Brain (organoid and tissue), 16 donors: ENCODE measurements at places on chromosomes 5 and 9.

- no peak for DNase-seq
Observed at GRCh38 chr9:88936132-88936531, 55.1 kb upstream of the S1PR3 start.

GRCh38 chr5:147904110-147904509 is 2.2 kb downstream of the C5orf46 start:
- no peak for DNase-seq

DNA sequence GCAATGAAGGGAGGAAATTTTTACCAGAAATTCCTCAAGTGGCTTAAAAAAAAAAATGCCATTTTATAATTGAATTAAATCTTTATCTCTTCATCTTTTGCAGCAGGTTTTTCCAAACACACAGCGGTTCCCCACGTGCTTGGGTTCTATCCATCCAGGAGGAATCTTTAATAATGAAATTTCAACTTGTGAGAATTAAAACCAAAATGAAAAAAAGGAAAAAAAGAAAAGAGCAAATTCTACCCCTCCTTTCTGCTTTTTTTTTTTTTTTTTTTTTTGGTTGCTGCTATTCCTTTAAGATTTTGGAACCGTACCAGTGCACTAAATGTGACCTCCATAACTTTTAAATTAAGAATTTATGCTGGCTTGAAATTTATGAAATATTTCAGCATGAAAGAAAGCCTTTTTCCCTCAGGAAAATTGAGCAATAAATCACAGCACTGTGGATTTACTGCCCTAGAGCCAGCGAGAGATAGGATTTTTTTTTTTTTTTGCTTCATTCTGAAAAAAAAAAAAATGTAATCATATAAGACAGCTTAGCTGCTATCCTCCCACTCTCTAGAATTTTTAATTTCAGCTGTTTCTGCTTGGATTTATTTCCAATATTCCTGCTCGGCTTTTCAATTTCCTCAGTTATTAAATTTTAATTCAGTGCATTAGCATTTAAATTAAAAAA is 88.5 kb downstream of the ZNF618 start:
- peak; percentile 68 for DNase-seq

- DNase-seq, result no peak
Observed at GRCh38 chr5:173217626-173218397, 17.2 kb downstream of the NKX2-5 start.

DNA sequence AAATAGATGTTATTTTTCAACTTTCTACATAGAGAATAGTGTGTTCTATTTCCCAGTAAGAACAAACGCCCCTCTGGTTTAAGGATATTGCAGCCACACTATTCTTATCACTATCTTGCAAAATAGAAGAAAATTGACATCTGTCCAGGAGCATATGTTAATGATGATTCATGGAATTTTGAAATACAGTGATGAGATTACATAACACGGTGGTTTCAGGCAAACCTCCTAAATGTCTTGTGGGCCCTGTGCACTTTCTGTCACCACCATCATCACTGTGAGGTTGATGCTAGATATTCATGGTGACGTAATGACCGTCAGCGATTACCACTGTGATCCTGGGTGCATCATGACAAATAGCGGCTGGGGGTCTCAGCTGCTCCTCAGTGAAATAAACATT is 48.1 kb downstream of the CFAP90 start:
- no peak for DNase-seq

DNA sequence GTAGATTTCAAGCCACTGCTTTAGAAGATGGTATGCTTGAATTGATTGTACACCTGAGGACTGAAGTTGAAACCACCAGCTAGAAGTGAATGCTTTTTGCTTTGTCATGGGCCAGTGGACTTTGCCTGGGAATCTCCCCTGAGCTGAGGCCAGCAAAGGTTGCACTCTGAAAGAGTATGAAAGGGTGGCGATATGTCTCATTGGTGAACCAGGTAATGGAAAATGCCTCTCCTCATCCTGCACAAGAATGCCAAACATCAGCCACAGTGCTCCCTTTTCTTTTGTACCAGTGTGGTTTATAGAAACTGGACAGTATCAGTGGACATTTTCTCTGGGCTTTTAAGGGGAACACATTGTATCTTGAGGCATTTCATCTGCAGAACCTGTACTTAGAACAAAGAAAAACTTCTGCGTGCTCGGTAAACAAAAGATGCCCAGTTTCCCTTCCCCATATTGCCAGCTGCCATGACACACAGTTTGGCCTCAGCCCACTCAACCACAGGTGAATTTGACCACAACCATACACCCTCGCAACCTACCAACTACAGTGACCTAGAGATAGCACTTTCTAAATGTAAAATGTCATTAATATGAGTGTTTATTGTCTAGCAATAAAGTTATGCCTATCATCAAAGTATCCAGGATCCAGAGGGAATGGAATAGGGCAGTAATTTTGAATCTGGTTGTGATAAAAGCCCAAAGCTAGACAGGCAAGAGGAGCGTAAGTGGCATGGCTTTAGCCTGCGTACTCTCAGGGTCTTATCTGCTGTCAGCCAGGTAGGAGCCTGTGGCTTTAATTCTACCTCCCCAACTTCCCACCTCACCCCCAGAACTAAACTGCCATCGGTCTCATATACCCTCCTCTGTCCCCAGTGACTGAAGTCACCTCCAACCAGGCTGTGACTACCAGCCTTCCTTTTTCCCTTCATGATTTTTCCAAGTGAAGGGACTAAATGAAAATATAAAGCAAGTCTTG is 79.5 kb upstream of the LHFPL2 start:
- no peak for DNase-seq

GRCh38 chr5:38537505-38537904 is 18.9 kb downstream of the LIFR start:
- no peak for DNase-seq

DNA sequence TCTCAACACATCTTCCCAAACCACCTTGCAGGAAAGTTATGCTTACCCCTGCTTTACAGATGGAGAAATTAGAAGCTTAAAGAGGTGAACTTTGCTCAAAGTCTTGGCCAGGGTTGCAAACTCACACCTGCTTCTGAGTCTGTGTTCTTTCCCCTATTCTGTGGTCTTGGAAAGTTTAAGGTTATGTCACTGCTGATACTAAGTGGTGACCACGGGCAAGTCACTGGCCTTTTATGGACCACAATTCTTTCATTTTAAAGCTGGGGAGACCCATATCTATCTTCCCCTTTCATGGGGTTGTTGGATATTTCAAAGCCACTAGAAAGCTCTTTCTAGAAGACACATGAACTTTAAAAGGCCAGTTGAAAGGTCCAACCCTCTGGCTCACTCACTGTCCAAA is 95.4 kb upstream of the KLF4 start:
- no peak for DNase-seq

DNA sequence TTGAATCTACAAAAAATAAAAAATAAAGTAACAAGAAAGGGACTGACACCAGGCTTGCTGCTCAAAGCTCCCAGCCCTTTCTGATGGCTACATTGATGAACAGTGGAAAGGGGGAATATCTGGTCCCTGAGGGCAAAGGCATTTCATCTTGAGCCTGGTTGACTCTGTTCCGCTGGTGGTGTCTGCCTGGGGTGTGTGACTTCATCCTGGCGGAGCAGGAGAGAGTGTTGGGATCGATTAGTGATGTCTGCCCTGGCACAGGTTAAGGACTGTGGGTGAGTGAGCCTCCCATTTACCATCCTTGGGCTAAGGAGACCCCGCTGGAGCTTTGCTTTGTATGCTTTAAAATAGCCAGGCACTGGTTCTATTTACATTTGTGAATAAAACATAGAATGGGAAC is 56.9 kb upstream of the ASS1 start:
- no peak for DNase-seq

DNA sequence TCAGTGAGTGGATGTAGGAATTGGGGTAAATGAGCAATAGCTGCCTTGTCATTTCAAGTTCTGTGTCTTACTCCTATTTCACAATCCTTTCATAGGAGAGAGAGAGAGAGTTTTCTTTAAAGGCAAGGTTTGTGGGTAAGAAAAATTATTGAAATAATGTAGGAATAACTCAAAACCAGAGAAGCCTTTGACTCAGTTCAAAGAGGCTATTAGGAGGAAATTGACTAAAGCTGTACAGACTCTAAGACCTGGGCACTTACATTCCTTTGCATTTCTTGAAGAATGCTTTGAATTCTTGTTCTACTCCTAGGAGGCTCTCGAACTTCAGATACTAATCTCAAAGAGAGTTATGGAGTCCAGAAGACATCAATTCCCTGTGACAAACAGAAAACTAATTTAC is 257.1 kb downstream of the FBXL7 start:
- DNase-seq, result no peak

DNA sequence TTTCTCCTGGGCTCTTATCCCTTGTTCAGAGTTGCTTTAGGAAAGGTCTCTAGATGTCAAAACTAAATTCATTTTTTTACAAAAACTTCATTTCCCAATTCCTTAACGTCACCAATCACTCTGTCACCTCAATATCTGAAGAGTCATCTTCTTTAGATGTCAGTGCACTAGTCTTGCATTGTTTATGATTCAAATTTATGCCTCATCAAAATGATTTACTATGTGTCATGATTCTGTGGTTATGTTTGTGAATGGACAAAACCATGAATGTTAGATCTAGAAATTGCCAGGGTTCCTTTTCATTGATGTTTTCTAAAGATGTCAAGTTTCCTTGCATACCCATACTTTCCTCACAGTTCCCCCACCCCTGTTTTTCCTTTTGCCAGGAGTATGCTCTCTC is 21.5 kb downstream of the CWC27 start:
- no peak for DNase-seq

DNA sequence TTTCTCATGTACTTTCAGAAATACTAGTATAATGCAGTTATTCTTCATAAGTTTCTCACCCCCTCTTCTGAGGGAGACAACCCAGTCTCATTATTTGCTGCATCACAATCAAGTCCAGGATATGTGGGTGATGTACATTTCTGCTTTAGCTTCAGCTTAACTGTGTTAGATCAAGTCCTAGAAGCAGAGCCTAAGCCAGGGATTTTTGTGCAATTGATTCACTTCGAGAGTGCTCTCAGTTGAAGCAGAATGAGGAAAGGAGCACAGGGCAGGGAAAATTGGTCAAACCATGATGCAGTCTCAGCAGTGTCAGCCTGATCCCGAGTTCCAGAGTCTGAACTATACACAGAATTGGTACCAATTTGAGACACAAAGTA is 15.1 kb downstream of the HNRNPK start:
- DNase-seq, result no peak

DNA sequence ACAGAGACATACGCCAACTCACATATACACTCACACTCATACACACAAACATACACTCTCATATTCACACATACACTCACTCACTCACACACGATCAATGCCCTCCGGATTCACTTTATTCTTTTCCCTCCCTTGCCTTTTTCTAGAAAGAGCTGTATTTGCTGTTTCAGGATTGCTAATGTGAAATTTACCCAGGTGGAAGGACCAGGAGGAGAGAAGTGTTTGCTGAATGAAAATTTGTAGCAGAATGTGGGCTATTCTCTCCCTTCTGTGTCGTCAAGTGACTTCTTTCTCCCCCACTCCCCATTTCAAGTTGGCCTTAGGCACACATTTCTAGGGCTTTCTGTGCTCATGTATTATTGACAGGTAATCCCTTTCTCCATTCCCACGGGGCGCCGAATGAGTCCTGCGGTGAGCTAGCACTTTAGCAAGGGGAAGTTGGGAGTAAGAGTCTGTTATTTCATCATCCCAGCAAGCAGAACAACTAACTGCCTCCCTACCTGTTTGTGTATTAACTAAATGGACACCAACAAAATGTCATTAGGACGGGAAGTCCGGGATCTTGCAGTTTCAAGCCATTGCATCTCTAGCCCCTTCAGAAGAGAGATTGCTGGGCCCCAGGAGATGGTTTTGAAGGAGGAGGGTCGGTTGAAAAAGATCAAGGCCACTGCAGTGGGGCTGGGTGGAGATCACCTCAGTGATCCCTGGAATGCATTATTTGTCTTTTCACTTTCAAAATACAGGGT is 97.1 kb upstream of the TAF11L2 start:
- DNase-seq, result no peak

- no peak for DNase-seq
Observed at GRCh38 chr5:174606646-174607045, 117.7 kb upstream of the MSX2 start.

- no peak for DNase-seq
Observed at GRCh38 chr9:121199921-121200320, 1.7 kb downstream of the RAB14 start.

DNA sequence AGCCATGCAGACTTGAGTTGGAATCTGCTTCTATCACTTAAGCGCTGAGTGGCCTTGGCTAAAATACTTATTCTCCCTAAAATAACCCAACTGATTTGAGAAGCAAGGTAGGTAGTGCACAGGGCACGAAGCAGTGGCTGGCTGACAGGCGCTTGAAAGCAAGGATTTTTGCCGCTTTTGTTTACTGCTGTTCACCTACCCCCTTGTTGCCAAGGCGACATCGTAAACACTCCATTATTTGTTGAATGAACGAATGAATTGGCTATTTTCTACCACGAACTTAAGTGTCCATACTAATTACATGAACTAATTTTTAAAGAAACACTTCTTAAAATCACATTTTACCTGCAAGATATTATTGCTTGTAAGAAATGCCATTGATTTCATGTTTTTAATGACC is 98.0 kb downstream of the ANKH start:
- DNase-seq, result peak; percentile 42

GRCh38 chr9:123356851-123357742 is 1.1 kb downstream of the CRB2 start:
- peak; percentile 61 for DNase-seq

DNA sequence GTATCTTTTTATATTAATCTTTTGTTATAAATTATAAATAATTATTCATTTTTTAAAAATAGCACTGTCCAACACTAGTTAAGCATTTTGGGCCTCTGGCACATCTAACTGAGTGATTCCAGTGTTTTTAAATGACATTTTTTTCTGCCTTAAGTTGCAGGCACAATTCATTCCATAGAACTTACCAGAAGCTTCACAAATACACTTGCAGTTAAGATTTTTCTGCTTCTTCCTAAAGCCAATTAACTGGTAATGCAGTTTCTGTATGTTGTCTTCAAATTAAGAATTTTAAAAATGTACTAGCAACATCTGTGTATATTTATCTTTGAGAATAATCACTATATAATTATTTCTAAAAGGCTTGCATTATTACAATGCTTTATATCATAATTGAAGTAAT is 11.2 kb upstream of the NFIB start:
- DNase-seq, result peak; percentile 37

DNA sequence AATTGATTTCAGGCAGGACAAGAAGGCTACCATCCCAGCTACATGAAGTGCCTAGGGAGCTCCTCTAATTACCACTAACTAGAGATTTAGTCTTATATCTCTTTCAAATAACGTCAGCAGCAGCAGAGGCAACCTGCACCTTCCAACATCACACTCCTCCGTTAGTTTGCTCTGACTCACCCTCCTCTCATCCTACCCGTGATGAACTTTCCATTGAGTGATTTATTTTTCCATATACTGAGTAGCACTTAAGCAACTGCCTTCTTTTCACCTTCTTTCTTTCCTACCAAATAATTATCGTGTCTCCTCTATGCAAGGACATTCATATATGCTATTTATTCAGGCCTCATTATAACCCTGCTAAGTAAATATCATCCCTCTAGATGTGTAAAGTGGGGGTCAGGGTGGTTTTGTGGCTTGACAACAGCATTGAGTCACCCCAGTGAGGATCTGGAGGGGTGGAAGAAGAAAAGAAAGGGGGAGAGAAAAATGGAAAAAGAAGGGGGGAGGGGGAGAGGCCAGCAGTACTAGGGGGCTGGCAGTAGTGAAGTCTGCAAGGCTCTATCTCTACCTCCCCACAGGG is 64.6 kb upstream of the CAST start:
- DNase-seq, result no peak
